AG09319 (cell line): ENCODE measurements at places on chromosomes 4 and X.

- DNase-seq, result no peak
Observed at GRCh38 chrX:45360571-45360970, 159.9 kb upstream of the DIPK2B start.

DNA sequence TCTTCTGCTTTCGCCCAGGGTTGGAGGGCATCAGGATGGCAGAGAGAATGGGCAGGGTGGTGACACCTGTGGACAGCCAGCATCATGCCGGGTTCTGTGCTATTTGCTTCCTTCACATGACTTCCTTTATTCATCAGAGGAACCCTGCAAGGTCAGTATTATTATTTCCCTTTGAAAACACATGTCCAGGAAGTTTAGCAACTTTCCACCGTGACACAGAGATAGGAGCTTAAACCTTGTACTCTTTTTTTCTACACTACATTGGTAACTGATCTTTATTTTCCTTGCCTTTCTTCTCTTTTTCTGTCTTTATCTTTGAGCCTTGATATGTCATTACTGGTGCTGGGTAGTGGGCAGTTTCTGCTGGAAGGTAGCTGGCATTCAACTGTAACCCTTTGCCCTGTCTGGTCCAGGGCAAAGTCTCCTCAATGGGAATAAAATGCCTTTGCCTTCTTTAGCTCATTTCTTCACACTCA lies 5.0 kb upstream of the MGST2 start:
- no peak for DNase-seq

DNA sequence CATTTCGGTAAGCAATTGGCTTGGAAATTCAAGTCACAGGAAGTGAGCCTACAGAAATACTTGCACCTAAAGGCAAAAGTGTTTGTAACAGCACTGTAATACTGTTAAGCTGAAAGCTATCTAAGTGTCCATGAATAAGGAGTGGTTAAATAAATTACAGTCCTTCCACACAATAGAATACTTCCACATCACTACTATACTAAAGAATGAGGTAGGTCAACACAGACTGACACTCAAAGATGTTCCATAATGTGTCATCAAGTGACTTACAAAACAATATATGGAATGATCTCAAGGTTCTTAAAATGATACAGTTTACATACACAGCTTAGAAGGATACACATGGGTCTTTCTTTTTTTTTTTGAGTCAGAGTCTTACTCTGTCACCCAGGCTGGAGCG lies 27.0 kb downstream of the SLC10A6 start:
- DNase-seq, result no peak

GRCh38 chr4:134627366-134627765 lies 425.8 kb upstream of the PABPC4L start:
- DNase-seq, result no peak

DNA sequence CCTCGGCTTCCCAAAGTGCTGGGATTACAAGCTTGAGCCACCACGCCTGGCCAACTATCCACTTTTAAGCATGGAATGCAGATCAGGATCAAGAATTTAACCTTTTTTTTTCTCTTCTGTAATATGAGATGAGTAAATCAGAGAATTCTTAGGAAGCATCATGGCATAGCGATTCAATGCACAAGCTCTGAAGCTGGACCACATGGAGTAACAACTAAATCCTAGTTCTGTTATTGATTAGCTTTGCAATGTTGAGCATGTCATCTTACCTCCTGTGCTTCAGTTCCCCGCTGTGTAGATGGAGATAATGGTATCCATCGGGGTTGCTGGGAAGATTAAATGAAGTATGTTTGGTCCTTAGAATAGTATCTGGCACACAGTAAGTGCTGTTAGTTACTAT lies 1.9 kb upstream of the SNX25 start:
- no peak for DNase-seq
